Thymus (tissue), 14 donors: ENCODE measurements at places on chromosomes 7 and 10. TPM values are rescaled to one million over a fixed set of nuclear protein-coding genes. Genes with fewer than 3 reads are reported as not detected.
A peak's percentile ranks its signal among the peaks of the same experiment; 100 is the strongest.

The CARD11 gene
- total RNA-seq = 7.2 TPM

DNA sequence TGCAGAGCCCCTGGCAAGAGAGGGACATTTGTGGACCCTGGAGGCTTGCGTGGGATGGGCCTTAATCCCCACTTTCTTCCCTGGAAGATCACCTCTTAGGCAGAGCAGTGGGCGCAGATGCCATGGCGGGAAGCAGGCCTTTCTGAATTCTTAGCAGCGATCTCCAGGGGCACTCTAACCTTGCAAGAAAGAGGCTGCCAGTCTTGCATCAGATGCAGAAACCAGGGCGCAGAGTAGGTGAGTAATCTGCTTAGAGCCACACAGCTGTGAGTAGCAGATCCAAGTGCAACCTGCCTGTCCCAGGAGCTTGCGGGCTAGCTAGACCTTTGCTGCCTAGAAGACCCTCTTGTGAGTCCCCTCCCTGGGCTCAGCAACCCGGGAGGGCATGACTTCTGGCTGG lies 40.0 kb downstream of the KCTD7 start:
- H3K4me1 ChIP-seq = no peaks in the 10 kb centered on the region
- no peak overlapping the region for H3K4me3 ChIP-seq
- H3K27me3 ChIP-seq = no peaks in the 10 kb centered on the region

DNA sequence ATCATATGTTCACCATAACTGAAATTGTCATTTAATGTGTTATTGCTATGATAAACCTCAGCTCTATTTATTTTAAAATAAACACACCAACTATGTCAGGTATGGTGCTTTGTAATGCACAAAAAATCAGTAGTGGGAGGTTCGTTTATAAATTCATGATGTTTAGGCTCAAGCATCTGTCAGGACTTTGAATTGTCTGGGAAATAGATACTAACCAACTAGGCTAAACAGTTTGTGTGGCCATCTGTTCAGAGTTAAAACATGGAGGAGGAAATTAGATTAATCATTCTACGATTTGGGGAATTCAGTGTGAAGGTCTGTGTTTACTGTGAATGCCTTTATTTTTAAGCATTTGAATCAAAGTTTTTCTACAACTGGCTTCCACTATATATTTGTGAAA lies 212.6 kb upstream of the FZD8 start:
- H3K4me1 ChIP-seq = no peaks in the 10 kb centered on the region
- H3K4me3 ChIP-seq = no peak overlapping the region
- no peaks in the 10 kb centered on the region for H3K27me3 ChIP-seq
- H3K36me3 ChIP-seq = no peaks in the 10 kb centered on the region

- no peak overlapping the region for H3K27ac ChIP-seq
- H3K27me3 ChIP-seq = no peaks in the 10 kb centered on the region
- no peak for DNase-seq
- H3K4me1 ChIP-seq = no peaks in the 10 kb centered on the region
- H3K4me3 ChIP-seq = no peak overlapping the region
Observed at GRCh38 chr10:74419958-74420375, 268.9 kb downstream of the ADK start.

- no peak overlapping the region for H3K27ac ChIP-seq
- no peaks in the 10 kb centered on the region for H3K36me3 ChIP-seq
- H3K4me1 ChIP-seq = no peaks in the 10 kb centered on the region
Observed at GRCh38 chr10:44713307-44713706, 197.8 kb upstream of the TMEM72 start.

GRCh38 chr7:10643545-10643944 lies 330.1 kb upstream of the PHF14 start:
- no peaks in the 10 kb centered on the region for H3K36me3 ChIP-seq
- H3K4me3 ChIP-seq = no peak overlapping the region
- DNase-seq = no peak
- no peaks in the 10 kb centered on the region for H3K4me1 ChIP-seq
- no peaks in the 10 kb centered on the region for H3K27me3 ChIP-seq
- H3K27ac ChIP-seq = no peak overlapping the region

The DIP2C gene
- 2.2 TPM for total RNA-seq

DNA sequence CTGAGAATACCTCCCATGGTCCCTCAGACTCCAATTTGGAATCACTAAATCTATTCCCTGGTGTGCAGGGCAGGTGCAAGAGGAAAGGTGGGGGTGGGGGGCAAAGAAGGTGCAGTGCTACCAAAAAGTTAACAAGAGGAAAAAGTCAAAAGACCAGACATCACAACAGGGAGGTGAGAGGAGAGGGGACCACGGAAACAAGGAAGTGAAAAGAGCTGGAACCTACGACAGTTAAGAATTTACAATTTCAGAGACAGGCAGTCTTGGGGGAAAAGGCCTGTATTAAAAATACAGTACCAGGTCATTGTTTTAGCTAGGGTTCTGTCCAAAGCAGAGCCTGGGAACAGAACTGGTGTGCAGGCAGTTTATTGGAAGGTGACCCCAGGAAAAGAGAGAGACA lies 14.6 kb downstream of the ITGB1 start:
- H3K36me3 ChIP-seq = no peaks in the 10 kb centered on the region
- no peak overlapping the region for H3K27ac ChIP-seq
- peaks cover 5% of the 10 kb centered on the region for H3K4me1 ChIP-seq
- DNase-seq = no peak

The JCAD gene
- total RNA-seq = 9.9 TPM

DNA sequence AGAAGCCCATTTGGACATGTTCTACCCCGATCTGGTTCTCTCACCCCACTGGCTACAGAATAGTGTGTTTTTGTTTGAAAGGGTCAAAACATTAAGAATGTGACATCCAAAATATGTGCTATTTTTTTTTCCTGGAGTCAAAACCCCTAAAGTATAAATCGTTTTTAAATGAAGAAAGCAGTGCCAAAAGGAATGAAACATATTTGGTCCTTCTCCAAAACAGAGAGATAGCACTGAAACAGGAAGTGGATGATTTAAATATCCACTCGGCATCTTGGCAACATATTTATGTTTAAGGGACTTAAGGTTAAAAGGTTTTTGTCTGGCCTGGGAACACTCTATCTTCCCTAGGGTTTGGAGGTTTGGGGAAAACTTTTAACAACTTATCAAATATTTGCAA lies 32.3 kb downstream of the CALD1 start:
- no peaks in the 10 kb centered on the region for H3K36me3 ChIP-seq
- DNase-seq = no peak
- no peaks in the 10 kb centered on the region for H3K27me3 ChIP-seq
- H3K4me3 ChIP-seq = no peak overlapping the region
- H3K27ac ChIP-seq = no peak overlapping the region
- no peaks in the 10 kb centered on the region for H3K4me1 ChIP-seq

GRCh38 chr10:48466611-48467240 lies 138.1 kb downstream of the ARHGAP22 start:
- H3K4me3 ChIP-seq = no peak overlapping the region
- no peaks in the 10 kb centered on the region for H3K36me3 ChIP-seq
- no peaks in the 10 kb centered on the region for H3K27me3 ChIP-seq

GRCh38 chr10:50422259-50422658 lies 170.9 kb upstream of the ASAH2 start:
- peaks cover 7% of the 10 kb centered on the region for H3K27me3 ChIP-seq
- H3K36me3 ChIP-seq = no peaks in the 10 kb centered on the region
- H3K27ac ChIP-seq = peak overlapping the region; percentile 55
- H3K4me3 ChIP-seq = no peak overlapping the region
- DNase-seq = no peak

DNA sequence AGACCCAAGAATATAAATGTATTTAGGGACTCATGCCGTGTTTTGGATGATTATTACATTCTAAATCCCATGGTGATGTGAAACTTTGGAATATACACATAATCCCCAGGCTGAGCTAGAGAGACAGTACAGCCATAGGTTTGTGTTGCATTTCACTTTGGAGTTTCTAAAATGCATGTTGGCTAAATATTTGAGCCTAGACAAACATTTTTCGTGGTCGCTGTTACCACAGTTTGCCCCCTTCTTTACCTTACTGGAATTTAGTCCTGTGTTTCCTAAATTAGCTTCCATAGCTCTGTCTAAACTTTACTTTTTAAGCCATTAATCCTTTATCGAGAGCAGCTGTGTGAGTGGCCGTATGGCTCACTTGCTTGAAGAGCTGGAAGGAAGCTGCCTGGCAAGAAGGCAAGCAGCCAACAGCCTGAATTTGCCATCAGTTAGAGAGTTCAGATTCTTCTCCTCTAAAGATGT lies 192.0 kb downstream of the BICC1 start:
- no peaks in the 10 kb centered on the region for H3K36me3 ChIP-seq
- DNase-seq = no peak
- no peak overlapping the region for H3K27ac ChIP-seq
- H3K27me3 ChIP-seq = no peaks in the 10 kb centered on the region
- no peaks in the 10 kb centered on the region for H3K4me1 ChIP-seq
- H3K4me3 ChIP-seq = no peak overlapping the region
